ENCODE measurements at places on chromosomes 12 and 14. TPM values are rescaled to one million over a fixed set of nuclear protein-coding genes. Genes with fewer than 3 reads are reported as not detected.

Gene SMCO2
- total RNA-seq = not detected

Gene TMEM63C
- total RNA-seq = 0.83 TPM

Gene CHGA
- total RNA-seq = 1.4 TPM

Gene KERA
- not detected for total RNA-seq

Gene PRB2
- total RNA-seq = not detected

Gene PCED1B
- 1.3 TPM for total RNA-seq

Gene NKX2-1
- total RNA-seq = 0.45 TPM

Gene VRTN
- total RNA-seq = not detected

Gene PGF
- total RNA-seq = 18.3 TPM

Gene ASB8
- total RNA-seq = 40.9 TPM

Gene TAMALIN
- total RNA-seq = 26.9 TPM

Gene BICDL1
- total RNA-seq = 0.17 TPM
